ENCODE measurements at places on chromosomes 6 and 20.

- DNase-seq, result no peak
Measured at GRCh38 chr6:89406141-89406540, 5.9 kb downstream of the RRAGD start.

GRCh38 chr6:131558922-131559321 lies 14.1 kb upstream of the ARG1 start:
- DNase-seq, result no peak

- DNase-seq, result no peak
Measured at GRCh38 chr20:23746321-23746720, 4.4 kb downstream of the CST1 start.

- DNase-seq, result no peak
Measured at GRCh38 chr6:4973982-4974745, 29.7 kb downstream of the RPP40 start.

GRCh38 chr20:8874437-8874836 lies 194.4 kb upstream of the PLCB4 start:
- no peak for DNase-seq

DNA sequence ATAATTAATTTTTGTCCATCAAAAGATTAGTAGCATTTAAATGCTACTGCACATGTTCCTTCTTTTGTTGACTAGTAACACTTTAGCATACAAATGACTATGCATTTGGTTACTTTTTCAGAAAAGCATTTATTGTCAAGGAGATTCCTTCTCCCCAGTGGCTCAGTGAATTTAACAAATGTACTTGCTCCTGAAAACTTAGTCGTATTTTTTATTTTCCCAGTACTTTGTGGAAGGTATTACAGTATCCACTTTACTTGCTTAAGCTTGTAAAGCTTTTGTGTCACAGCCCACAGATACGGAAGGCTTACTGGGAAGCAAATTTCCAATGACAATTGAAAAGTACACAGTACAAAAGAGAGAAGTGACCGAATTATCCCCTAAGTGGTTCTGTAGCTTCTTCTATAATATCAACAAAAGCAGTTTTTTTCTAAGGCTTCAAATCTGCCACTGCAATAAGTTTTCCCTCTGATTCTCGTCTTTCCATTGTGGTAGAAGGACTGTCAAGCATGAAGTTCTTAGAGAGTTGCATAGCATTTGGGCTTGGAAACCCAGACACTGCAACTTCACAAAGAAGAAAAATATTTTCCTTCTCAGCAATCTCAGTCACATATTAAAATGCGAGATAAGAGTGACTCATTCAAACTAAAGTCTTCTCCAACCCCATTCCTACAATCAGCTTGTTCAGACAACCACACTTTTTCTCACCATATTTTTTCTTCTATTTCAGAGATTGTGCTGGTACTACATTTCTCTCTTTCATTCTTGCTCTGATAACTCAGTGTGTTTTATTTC lies 431.2 kb downstream of the GRIK2 start:
- DNase-seq, result no peak

Data from 8988T (cell line).